NCI-H1092 (cell line): ENCODE measurements at places on chromosomes 16 and 17.

DNA sequence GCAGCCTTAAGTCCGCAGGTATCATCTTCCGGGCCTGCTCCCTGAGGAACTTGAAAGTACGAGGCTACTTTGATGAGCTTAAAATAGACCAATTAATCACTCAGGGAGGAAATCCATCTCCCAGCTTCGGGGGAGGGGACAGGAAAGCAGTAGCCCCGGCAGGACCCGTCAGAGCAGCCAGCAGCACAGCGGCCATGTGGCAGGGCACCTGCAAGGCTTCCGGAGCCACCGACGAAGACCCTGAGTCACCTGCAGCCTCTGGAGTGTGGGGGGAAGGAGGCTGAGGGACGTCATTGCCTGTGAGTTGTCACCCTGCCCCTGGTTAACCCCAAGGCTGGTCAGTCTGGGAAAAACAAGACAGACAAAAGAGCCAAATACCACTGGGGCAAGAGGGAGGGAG lies 4.4 kb upstream of the CYB561 start:
- DNase-seq, result no peak

DNA sequence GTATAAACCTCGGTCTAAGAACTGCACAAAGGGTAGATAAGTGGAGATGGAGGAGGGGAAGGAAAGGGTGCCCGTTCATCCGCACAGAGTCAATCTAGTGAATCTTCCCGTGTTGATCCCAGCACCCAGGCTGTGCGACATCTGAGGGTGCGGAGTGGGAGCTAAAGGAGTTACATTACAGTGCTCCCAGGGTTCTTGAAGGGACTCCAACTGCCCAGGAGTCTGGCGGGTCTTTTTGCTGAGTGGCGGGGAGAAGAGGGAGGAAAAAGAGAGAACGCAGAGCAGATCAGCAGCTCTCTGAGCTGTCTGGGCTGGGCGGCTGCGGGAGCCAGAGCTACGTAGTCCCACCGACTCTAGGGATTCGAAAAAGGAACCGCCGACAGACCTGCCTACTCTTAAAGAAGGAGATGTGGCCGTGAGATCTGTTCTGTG lies 1.6 kb upstream of the CA10 start:
- DNase-seq, result no peak

DNA sequence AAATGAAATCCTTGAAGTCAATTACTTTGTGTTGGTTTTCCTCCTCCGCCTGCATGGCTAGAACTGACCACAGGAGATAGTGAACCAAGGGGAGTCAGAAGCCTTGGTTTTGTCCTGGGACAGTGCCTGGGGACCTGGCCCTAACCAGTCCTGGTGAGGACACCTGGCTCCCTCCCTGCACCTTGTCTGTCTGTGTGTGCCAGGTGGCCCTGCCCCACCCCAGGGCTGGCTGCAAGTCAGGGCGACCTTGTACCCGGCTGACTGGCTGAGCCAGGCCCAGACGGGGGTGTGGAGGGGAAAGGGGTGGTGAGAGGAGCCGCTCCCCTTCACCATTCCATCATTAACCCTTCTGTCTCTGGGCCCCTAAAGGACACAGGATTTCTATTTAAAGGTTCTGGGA lies 3.4 kb downstream of the RAPGEFL1 start:
- DNase-seq, result no peak

DNA sequence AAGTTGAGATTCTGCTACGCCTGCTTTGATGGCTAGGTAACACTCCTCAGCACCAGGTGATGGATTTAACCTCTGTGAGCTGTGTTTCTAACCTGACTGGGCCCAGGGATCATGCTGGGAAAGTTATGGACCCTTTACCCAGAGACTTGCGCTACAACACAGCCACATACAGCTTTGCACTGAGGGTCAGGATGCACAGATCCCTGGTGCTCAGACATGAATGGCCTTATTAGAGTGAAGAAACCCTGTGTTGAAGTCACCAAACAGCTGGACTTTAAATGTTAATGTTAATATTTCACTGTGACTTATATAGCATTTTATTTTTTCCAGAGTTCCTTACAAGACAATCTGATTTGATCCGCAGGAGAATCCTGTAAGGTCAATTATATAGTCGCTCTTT lies 114.3 kb downstream of the MSI2 start:
- DNase-seq, result no peak

GRCh38 chr17:55926276-55926990 lies 175.6 kb downstream of the PCTP start:
- DNase-seq, result no peak

DNA sequence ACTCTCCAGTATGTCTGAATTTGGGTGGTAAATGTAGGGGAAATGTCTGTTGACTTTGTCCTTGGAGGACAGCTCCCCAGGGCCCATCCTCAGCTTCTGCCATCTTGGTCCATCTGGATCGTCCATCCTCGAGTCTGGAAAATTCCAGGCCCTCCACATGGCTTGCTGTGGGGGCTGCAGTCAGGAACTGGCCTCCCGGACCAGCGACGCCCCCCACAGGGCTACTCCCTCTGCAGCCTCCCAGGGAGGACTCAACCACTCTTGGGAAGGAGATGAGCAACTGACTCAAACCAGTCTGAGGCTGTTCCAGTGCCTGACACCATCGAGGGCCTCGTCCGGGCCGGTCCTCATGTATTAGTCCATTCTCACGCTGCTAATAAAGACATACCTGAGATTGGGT lies 5.5 kb upstream of the ZG16B start:
- DNase-seq, result no peak

- no peak for DNase-seq
Measured at GRCh38 chr16:84379008-84379708, 10.8 kb downstream of the ATP2C2 start.

DNA sequence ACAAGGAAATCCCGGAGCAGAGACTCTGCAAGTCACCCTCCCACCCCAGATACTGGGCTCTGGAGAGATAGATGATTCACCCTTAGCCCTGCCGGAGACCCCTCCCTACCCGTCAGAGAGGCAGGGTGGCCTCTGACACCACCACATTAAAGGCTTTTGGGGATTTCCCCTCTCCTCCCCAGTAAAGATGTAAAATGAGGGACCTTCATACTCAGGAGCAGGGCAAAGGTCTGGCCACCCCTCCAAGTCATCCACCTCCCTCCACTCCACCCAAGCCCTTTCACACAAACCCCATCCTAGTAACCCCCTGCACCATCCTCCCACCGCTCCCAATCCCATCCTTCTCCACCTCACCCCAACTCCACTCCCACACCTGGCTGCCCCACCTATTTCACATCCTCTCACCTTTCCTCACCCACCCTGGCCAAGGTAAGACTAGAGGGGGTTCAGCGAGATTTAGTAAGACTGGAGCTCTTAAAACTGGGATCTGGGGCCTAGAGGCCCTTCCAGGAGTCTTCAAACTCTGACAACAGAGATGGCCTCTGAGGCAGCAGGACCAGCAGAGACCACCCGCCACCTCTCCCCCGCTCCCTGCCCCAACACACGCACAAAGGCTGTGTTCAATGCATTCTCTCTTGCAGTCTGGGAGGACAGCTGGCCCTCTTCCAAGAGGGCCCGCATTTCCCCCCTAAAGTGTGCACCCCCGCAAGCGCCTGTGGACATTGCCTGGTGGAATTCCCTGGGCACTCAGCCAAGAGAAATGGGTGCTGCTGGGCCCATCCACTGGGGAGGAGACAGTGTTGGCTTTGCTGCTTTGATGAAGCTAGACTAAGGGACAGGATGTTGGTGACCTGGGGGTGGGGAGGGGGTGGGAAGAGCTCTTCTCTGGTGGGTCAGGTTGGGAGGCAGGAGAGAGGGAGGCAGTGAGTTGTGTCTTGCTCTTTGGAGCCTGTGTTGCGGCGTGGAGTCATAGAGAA lies 1.1 kb downstream of the ABAT start:
- no peak for DNase-seq
